ENCODE measurements at places on chromosomes 6 and 20.

GRCh38 chr6:170554796-170555137 lies 598 bp downstream of the TBP start:
- no peak for DNase-seq

DNA sequence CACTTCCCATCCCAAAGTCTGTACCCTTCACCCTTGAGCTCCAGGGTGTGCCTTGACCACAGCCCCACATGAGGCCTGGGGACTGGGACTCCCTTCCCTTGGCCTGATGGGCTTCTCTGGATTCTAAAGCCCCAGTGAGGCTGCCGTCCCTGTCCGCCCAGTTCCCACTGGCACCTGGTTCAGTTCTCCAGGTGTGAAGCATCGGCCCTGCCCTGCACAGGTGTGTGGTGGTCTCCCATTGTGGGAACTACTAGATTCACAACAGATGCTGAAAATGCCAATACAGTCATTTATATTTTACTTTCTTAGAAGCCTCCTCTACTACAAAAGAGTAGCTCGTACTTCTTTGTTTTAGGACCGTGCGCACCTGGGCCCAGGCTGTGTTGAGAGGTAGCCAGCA lies 72.8 kb downstream of the TTLL2 start:
- DNase-seq = no peak

DNA sequence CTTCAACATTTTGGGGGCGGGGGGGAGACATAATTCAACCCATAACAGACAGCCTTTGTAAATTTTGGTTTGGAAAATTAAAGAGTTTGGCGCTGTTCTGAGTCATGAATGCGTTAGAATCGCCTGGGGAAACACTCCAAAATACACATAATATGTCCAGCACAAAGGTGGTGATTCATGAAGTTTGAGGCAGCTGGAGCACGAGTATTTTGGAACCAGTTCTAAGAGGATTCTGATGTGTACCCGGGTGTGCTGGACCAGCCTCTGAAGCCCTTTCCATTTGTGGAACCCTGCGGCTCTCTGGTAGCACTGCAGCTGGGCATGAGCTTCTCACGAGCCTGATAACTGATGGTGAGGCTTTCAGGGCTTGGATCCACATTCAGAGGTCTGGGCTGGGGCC lies 4.7 kb downstream of the GMPR start:
- no peak for DNase-seq

DNA sequence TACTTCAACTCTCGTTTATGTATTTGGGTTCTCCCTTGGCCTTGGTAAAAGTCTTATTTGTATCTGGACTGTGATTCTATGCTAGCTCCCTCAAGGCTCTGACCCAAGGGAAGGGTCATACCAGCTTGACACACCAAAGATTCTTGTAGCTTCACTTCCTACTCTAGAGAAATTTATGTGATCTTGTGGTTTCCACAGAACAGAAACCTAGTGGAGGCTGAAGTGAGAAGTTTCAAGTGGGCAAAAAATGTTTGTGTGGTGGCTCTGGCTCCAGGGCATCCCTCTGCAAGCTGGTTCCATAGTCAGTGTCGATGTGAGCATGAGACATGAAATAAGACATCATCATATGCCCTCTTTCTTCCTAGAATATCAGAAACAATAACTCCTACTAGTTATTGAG lies 48.1 kb upstream of the TNFRSF21 start:
- no peak for DNase-seq

DNA sequence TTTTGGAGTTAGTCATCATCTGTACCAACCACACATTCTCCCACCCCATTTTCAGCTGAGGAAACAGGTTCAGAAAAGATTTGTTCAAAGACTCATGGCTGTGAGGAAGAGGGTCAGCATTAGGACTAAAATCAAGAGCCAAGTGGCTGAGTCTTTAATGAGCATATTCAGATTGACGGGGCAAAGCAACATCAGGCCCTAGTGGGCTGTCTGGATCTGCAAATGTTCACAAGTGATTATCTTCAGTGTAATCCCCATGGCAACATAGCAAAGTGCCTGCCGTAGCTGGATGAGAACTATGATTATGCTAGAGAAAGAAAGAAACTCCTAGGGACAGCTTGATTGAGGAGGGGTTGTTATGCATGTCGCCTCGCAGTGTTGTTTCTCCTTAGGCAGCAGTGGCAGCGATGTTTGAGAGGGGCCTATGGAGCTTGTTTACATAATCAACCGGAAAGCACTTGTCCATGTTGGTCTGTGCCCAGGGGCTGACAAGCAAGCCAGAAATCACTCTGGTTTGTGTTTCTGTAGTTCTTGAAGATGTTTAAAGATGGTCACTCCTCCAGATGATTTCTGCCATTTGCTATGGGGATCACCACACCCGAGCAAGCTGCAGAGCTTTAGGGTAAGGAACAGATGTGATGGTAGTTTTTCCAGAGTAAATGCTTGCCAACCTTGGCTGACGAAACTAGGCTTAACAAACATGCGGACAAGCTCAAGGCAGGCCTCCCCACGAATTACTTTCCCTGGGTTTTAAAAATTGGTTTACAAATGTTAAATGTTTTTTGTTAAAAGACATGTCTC lies 124.3 kb upstream of the MLIP start:
- no peak for DNase-seq

DNA sequence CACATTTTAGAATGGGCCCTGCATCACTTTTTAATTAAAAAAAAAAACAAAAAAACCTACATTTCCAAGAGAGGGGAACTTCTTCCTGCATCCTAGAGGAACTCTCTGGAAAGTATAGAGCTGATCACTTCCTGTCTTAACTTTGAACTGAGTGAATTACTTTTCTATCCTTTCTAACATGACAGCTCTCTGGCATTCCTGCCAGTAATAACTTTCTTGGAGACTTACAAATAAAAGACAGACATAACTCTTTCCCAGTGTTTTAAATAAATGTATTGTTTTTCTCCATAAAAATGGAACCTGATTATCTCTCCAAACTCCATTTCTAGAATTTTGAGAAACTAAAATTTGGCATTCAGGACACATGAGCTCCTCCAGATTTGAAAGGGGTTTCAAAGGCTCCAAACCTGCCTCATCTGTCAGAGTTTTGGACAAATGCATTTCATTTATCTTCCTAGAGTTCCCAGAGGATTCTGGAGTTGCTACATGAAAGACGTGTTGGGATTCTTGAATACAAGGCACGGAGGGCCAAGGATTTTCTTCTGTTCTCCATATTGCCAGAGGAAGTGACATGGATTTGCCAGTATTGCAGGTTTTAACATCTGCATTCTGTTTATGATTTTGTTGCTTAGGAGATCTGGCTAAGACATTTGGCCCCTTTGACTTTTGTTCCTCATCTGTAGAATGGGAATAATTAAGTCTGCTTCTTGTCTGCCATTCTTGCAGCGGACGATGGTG lies 2.0 kb upstream of the SMOC2 start:
- no peak for DNase-seq

DNA sequence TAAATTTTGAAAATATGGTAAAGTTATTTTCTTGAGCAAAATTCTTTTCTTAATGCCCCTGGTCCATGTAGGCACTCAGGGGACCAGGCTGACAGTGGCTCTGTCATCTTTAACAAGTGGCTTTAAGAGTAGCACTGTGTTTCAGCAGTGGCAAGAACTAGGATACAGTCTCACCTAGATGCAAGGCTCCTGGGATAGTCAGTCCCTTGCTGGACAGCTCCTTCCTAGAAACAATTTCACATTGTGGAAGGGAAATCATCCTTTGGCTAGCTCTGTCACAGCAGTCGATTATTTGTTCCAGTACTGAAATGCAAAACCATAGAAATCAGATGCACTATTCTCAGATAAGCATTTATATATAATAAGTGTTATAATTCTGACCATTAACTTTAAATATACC lies 175.4 kb upstream of the KCNQ5 start:
- no peak for DNase-seq

GRCh38 chr20:32301719-32302506 lies 24.5 kb downstream of the KIF3B start:
- DNase-seq = no peak

GRCh38 chr6:92124200-92124651 lies 1295.1 kb downstream of the EPHA7 start:
- DNase-seq = no peak

GRCh38 chr6:41939176-41939847 lies 2.3 kb downstream of the CCND3 start:
- DNase-seq = peak; percentile 55

- DNase-seq = no peak
Measured at GRCh38 chr20:43755390-43755789, 28.6 kb upstream of the GTSF1L start.

- peak; percentile 51 for DNase-seq
Measured at GRCh38 chr20:58634521-58635278, 16.4 kb upstream of the STX16 start.

DNA sequence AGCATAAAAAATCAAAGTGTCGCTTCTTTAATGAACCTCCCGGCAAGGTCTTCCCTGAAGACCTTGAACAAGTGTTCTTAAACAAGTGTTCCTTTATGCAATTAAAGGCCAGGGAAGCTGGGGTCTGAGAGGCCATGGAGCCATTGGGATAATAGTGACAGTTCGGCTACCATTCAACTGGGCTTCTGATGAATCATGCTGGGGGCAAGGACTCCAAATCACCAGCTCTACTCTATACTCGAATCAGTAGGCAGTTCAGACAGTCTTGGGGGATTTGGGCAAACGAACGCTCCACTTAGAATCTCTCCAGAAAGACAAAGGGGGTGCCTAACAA lies 34.7 kb upstream of the EZR start:
- no peak for DNase-seq

GRCh38 chr20:33423141-33423834 lies 20.3 kb downstream of the SNTA1 start:
- DNase-seq = no peak

DNA sequence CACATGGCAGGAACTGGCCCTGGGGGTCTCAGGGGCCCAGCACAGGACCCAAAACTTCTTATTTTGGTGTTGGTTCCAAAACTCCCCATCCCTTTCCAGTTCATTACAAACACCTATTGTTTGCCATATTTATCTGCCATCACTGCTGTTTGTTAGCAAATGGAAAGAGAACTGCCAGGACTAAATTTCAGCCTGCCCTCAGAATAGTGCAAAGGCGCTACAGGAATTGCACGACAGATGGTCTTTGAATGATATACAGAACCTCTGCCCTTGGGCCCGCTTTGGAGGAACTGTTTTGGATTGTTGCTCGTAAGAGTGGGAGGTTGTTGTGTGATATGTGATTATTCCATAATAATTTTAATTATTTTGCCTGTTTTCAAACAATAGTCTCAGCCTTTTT lies 199.0 kb upstream of the FBXL4 start:
- no peak for DNase-seq

Measured in stimulated activated CD4-positive, alpha-beta T cell treated with anti-CD3 and anti-CD28 coated beads, Interleukin-1b, Interleukin-23, amount 100 ng/mL, for 48 hours (primary cell).